ENCODE measurements at places on chromosomes 5 and 9. TPM values are rescaled to one million over a fixed set of nuclear protein-coding genes. Genes with fewer than 3 reads are reported as not detected.

- no peak for DNase-seq
These were observed 639.3 kb downstream of the MTRR start for GRCh38 chr5:8508231-8508630.

DNA sequence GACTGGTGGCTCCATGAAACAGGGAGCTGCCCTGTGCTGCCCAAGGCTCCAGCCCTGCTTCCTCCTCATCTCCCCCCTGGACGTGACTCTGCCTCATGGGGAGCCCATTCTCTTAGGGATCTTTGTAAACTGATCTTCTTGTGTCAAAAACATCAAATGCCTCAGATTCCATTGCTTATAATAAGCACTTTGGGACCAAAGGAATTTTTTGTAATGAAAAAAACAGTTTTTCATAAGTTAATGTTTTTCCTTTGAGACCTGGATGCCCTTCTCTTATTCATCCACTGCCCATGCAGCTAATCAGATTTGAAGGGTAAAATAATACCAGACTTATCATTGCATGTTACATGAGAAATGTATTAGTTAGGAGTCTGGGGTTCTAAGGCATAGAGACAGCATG is 41.7 kb downstream of the PALM2AKAP2 start:
- no peak for DNase-seq

DNA sequence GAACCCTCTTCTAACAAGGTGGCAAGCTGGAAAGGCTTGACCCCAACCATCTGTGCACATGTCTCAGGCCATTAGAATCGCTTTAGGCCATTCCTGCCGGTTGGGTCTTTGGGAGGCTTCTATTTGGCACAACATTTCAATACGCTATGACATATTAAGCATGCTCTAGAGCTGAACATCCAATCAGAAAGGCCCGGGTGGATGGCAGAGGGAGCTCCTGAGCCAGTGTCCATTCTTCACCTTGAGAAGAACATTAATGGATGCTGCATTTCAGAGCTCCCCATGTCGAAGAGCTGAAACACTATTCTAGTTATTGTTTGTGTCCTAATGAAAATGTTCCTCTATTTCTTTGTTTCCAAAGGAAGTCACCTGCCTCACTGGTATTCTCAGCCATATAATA is 12.8 kb downstream of the SPATA9 start:
- DNase-seq, result no peak

GRCh38 chr9:131394464-131395156 is 724 bp downstream of the PRRC2B start:
- no peak for DNase-seq

DNA sequence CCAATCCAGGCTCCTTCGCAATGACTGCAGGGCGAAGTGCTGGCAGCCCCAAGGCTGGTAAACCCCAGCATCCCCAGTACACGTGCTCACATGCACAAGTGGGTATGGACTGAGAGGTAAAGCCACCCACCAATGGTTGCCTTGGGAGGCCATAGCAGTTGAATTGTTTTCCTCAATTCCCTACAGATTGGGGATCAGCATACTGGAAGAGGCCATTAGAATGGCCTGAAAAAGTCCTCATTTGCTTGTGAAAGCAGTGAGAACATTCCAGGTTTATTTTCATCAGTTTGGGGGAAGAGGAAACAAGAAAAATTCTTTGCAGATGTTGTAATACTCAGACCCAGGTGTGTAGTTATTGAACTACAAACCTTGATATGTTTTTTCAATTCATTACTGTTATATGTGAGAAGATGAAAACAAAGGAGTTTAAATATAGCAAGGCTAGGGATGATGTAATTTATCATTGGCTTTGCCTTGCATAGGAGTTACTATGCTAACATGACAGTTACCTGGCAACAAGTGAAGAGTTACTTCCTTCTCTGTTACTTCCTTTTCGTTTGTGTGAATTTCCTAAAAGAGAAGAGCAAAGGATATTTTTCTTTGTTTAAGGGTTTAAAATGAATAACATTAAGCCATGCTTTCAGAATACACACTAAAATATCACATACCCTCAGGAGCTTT is 36.4 kb downstream of the MTMR12 start:
- DNase-seq, result no peak

DNA sequence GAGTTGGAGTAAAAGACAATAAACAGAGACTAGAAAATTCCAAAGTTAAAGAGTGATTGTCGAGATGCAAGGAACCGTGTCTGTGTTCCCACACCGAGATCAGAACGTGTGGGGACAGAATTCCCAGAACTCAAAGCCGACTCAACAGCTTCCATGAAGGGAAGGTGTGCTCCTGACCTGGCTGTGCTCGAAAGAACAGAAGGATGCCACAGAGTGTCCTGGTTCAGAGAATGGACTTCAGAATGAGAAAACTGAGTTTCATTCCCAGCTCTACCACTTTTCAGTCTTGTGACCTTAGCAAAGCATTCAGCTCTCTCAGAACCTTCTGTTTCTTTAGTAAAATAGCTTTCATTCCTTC is 420.0 kb upstream of the SLC30A5 start:
- DNase-seq, result no peak

DNA sequence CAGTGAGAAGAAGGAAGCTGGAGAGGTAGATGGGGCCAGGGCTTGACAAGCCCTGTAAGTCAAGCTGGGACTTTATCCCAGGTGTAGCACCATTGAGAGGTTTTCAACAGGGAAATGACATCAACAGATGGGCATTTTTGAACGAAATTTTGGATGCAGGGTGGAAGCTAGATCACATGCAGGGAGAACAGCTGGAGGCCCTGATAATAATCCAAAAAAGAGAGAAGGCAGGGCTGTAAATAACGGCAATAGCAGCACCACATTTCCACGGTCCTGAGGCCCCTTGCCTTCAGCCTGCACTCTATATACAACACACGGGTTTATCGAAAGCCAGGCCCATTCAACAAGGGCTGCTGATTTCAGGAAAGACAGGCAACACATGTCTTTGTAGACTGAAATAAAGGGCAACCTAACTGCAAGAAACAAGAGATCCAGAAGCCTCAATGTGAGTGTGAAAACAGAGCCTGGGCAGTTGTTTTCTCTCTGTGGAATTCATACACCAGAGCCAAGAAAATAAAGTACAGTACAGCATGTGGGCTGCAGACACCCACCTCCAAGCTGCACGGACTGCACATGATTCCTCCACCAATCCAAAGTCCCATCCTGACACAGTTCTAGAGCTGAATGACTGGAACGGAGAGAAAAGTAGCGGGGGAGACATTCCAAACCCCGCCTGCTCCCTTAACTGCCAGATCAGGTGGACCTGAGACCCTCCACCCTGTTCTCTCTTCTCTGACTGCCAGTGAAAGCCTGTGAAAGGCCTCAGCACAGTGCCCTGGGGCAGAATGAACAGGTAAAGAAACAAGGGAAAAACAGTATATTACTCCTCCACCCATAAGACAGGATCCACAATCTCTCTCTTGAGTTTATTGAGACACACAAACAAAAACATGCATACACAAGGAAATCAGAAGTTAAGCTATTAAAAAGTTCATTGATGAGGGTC is 36.3 kb downstream of the KLHL3 start:
- DNase-seq, result no peak

DNA sequence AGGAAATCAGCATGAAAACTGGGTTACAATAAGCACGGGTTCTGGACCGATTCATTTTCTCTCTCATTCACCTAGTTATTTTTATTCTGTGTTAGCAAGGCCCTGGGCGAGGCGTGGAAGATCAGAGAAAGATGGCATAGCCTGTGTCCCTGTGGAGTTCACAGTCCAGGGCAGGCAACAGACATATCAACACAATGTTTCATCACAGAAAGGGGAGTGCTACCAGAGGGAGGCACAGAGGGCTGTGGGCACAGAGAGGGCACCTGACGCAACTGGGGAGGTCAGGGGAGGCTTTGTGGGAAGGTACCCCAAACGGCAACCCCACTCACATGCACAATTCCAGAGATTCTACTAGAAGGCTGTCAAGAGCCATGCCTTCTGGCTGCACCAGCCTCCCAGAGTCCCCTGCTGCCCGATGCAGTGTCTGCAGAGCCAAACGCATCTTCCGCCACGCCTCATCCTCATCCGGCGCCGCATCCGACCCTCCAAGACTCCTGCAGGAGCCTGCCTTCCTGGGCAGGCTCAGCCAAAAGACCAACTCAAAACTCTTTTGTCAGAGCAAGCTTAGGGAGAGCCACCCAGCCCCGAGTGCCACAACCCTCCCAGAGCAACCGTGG is 1.4 kb downstream of the FAM193B start:
- no peak for DNase-seq

DNA sequence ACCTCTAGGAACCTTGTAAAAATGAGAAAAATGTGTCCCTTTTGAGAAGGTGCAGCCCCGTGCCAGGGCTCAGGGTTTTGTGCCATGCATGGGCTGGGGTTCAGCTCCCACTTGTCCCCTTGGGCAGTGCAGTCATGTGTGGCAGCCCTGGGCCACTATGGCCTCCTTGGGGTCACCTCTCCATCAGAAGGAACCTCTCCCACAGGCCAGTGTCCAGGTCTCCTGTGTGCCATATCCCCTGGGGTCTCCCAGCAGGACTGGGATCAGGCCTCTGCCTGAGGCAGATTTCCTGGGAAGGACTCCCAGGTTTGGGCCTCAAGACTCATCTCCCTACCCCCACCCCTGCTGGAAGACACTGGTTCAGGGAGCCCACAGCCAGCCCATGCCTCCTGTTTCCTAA is 189.1 kb downstream of the PAX5 start:
- no peak for DNase-seq

GRCh38 chr9:1604942-1605560 is 410.1 kb upstream of the SMARCA2 start:
- DNase-seq, result no peak

DNA sequence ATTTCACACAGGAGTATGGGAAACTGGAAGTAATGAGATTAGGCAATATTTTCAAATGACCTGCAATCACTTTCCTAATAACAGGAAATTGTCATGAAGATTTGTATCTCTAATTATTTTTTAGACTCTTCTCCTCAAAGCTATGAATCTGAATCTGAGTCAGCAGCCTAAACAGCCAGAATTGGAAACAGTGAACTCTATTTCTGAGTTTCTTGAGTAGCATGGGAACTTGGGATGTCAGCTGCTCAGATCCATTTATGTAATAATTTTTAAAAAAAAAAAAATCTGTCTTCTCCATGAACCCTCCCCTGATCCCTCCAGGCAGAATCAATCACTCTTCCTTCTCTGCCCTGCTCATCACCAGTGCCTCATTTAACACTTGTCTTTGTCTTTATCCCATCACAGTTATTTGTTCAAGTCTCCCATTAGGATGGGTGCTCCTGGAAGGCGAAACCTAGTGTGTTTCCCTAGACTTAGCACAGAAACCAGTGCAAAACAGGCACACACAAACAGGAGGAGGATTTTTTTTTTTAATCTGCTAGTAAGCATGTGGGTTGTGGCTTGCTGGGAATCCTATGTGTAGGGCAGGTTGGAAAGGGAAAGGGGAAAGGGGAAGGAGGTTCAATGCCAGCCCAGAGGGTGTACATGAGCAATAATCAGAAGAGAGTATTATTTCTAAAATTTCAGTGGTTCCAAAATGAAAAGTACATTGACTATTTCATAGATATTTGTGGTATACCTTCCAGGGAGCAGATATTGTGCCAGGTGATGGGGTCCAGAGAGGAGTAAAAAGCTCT is 186.8 kb downstream of the TTLL11 start:
- DNase-seq, result no peak

DNA sequence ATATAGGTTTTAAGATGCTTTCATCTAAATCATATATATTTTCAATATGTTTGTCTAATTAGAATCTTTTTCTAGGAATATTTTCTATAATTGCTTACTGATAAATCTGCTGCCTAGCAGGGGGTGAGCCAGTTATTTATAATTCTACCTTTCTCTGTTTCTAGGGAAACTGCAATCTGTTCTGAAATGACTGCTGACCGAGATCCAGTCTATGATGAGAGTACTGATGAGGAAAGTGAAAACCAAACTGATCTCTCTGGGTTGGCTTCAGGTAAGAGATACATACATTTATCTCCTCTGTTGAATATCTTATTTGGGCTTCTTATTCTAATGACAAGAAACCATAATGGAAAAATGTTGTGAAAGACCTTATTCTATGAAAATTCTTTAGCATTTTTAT is 127.3 kb downstream of the XRCC4 start:
- DNase-seq, result no peak

GRCh38 chr5:180133060-180133459 is 61.5 kb upstream of the RNF130 start:
- peak; percentile 27 for DNase-seq

DNA sequence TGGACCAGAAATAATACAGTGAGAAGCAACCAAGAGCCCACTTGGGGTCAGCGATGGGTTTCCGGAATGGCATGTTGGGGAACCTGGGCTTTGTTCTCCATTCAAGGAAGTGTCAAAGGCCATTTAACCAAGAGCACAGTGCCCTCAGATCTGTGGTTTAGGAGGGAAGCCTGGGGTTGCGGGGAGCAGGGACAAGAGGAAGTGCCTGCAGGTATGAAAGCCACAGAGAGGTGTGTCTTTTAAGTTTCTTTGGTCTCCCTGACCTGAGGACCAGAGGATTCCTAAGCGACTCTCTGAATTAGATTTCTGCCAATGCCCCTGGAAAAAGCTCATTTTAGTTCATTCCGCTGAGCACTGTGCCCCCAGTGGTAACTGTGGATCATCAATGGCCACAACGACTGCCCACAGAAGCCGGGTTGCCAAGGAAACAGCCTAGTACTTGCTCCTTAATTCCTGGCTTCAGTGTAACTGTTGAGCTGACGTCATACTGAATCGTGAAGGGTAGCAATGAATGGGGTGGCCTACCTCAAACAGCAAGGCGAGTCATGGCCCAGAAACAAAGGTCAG is 107.3 kb upstream of the SPIN1 start:
- no peak for DNase-seq

DNA sequence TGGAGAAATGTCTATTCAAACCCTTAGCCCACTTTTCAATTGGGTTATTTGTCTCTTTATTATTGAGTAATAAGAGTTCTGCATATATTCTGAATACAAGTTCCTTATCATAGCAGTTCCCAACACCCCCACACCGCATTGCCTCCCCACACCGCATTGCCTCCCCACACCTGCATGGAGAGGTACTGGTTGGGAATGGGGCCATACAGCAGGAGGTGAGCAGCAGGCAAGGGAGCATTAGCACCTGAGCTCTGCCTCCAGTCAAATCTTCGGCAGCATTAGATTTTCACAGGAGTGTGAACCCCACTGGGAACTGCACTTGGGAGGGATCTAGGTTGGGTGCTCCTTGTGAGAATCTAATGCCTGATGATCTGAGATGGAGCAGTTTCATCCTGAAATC is 10.6 kb upstream of the SAP30L start:
- DNase-seq, result no peak

GRCh38 chr9:18585996-18586395 is 112.0 kb downstream of the ADAMTSL1 start:
- no peak for DNase-seq

GRCh38 chr9:114367772-114368569 is 19.8 kb downstream of the AKNA start:
- DNase-seq, result no peak

CCDC183 gene
- 0.64 TPM for total RNA-seq

CCDC192 gene
- not detected for total RNA-seq

GAPT gene
- total RNA-seq, result 1.3 TPM

PCDHGA5 gene
- 5.4 TPM for total RNA-seq

IFNA16 gene
- not detected for total RNA-seq

SPATA31C1 gene
- not detected for total RNA-seq

ABITRAM gene
- 9.1 TPM for total RNA-seq

IRX2 gene
- total RNA-seq, result 19.2 TPM

MOB3B gene
- total RNA-seq, result 12.8 TPM

SEMA6A gene
- total RNA-seq, result 40.3 TPM

PITX1 gene
- total RNA-seq, result 0.15 TPM

CAMK2A gene
- total RNA-seq, result not detected

PCDHA5 gene
- 1.2 TPM for total RNA-seq

PDCD1LG2 gene
- 8.0 TPM for total RNA-seq

GFI1B gene
- not detected for total RNA-seq
